B cell (primary cell): ENCODE measurements at places on chromosomes 2 and 18.

- no peak overlapping the region for H3K27ac ChIP-seq
- H3K36me3 ChIP-seq = no peaks in the 10 kb centered on the region
- H3K4me3 ChIP-seq = no peak overlapping the region
- H3K4me1 ChIP-seq = peaks cover 26% of the 10 kb centered on the region
- no peak for DNase-seq
Observed at GRCh38 chr2:44957656-44958327, 16.3 kb downstream of the SIX3 start.

- H3K27me3 ChIP-seq = no peaks in the 10 kb centered on the region
- no peak for DNase-seq
- no peak overlapping the region for H3K4me3 ChIP-seq
- no peaks in the 10 kb centered on the region for H3K36me3 ChIP-seq
- no peak overlapping the region for H3K27ac ChIP-seq
Observed at GRCh38 chr2:118979152-118979861, 37.3 kb downstream of the MARCO start.

- no peaks in the 10 kb centered on the region for H3K27me3 ChIP-seq
- peak; percentile 68 for DNase-seq
- no peak overlapping the region for H3K4me3 ChIP-seq
- H3K36me3 ChIP-seq = no peaks in the 10 kb centered on the region
- H3K27ac ChIP-seq = no peak overlapping the region
Observed at GRCh38 chr18:56575819-56576663, 62.4 kb downstream of the TXNL1 start.

GRCh38 chr2:126888046-126888445, 10.6 kb upstream of the TEX51 start:
- DNase-seq = no peak
- no peak overlapping the region for H3K4me3 ChIP-seq
- H3K4me1 ChIP-seq = peaks cover 8% of the 10 kb centered on the region
- no peaks in the 10 kb centered on the region for H3K36me3 ChIP-seq

DNA sequence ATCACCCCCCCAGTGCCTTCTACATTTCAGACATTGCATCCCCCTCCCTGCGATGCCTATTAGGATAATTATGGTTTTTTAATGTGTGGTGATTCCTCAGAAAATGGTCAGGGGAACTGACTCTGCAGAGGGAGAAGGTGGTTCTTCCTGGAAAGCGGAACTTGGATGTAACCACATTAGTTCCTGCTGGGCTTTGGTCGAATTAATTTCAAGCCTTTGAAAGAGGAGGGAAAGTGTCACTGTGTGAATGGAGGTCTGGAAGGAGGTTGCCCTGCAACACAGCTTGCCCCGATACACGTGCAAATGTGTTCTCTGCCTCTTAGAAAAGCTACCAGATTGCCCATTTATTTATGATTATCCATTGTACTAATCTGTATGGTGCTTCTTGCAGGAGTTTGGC, 63.2 kb upstream of the TPO start:
- H3K4me3 ChIP-seq = no peak overlapping the region
- no peaks in the 10 kb centered on the region for H3K4me1 ChIP-seq
- no peak overlapping the region for H3K27ac ChIP-seq
- no peaks in the 10 kb centered on the region for H3K36me3 ChIP-seq

DNA sequence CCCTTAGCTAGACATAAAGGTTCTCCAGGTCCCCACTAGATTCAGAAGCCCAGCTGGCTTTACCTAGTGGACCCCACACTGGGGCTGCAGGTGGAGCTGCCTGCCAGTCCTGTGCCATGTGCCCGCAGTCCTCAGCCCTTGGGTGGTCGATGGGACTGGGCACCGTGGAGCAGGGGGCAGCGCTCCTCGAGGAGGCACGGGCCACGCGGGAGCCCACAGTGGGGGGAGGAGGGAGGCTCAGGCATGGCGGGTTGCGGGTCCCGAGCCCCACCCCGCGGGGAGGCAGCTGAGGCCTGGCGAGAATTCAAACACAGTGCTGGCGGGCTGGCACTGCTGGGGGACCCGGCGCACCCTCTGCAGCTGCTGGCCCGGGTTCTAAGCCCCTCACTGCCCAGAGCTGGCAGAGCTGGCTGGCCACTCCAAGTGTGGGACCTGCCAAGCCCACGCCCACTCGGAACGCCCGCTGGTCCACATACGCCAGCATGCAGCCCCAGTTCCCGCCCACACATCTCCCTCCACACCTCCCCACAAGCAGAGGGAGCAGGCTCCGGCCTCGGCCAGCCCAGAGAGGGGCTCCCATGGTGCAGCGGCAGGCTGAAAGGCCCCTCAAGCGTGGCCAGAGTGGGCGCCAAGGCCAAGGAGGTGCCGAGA, 119.7 kb upstream of the NRXN1 start:
- H3K4me3 ChIP-seq = no peak overlapping the region
- H3K4me1 ChIP-seq = no peaks in the 10 kb centered on the region
- H3K27ac ChIP-seq = no peak overlapping the region
- H3K36me3 ChIP-seq = no peaks in the 10 kb centered on the region
- H3K27me3 ChIP-seq = no peaks in the 10 kb centered on the region
